ENCODE measurements at places on chromosomes 11 and 22. TPM values are rescaled to one million over a fixed set of nuclear protein-coding genes. Genes with fewer than 3 reads are reported as not detected.

The BEST1 gene
- not detected for total RNA-seq

The TNNI2 gene
- not detected for total RNA-seq

The OR6M1 gene
- not detected for total RNA-seq

The ARHGAP42 gene
- total RNA-seq = 0.13 TPM

The CRYBB2 gene
- total RNA-seq = not detected

The CCDC86 gene
- 17.0 TPM for total RNA-seq

The APOBEC3F gene
- 18.5 TPM for total RNA-seq

The PLAAT2 gene
- 0.51 TPM for total RNA-seq

The SLC35E4 gene
- 3.4 TPM for total RNA-seq

The IRF7 gene
- total RNA-seq = 128 TPM

The ASCL2 gene
- 0.29 TPM for total RNA-seq

The SLC2A11 gene
- total RNA-seq = 16.2 TPM

The MUC5AC gene
- total RNA-seq = not detected

The RTN4R gene
- 2.5 TPM for total RNA-seq

The ST14 gene
- 0.49 TPM for total RNA-seq

The IL17REL gene
- total RNA-seq = not detected

The SLC22A6 gene
- total RNA-seq = not detected

The HEPN1 gene
- not detected for total RNA-seq

The MYOD1 gene
- total RNA-seq = not detected

The ATG2A gene
- total RNA-seq = 51.4 TPM

The SCO2 gene
- total RNA-seq = 5.6 TPM

The KCTD17 gene
- 36.2 TPM for total RNA-seq

The C11orf42 gene
- total RNA-seq = not detected

The ENTHD1 gene
- total RNA-seq = 0.16 TPM

The PRG3 gene
- not detected for total RNA-seq

The CBLIF gene
- total RNA-seq = not detected

The TEAD1 gene
- 0.20 TPM for total RNA-seq

The EXPH5 gene
- 3.7 TPM for total RNA-seq

The HTR3A gene
- total RNA-seq = not detected

The SCN4B gene
- total RNA-seq = not detected

The HMOX1 gene
- 1.4 TPM for total RNA-seq

The C22orf15 gene
- total RNA-seq = 1.6 TPM

The HTR3B gene
- total RNA-seq = not detected

The BTBD18 gene
- total RNA-seq = not detected

The PARVA gene
- total RNA-seq = 0.75 TPM

The MS4A4A gene
- 0.26 TPM for total RNA-seq

The C11orf52 gene
- not detected for total RNA-seq

The POLR2F gene
- total RNA-seq = 54.5 TPM

The APOA4 gene
- total RNA-seq = not detected

The CHRM1 gene
- total RNA-seq = not detected

The MS4A4E gene
- total RNA-seq = 0.54 TPM

The RAB38 gene
- total RNA-seq = 0.49 TPM

The LUZP2 gene
- not detected for total RNA-seq

The NCAM1 gene
- 1.7 TPM for total RNA-seq

The CTSD gene
- 171 TPM for total RNA-seq

The C11orf91 gene
- total RNA-seq = not detected

The LMNTD2 gene
- 8.9 TPM for total RNA-seq

The ADAMTS15 gene
- not detected for total RNA-seq

Data from T-cell (primary cell).